Fibroblast of skin of right biceps (primary cell): ENCODE measurements at places on chromosomes 16 and 17.

GRCh38 chr16:72166151-72166550, 5.8 kb downstream of the PMFBP1 start:
- no peak for DNase-seq

DNA sequence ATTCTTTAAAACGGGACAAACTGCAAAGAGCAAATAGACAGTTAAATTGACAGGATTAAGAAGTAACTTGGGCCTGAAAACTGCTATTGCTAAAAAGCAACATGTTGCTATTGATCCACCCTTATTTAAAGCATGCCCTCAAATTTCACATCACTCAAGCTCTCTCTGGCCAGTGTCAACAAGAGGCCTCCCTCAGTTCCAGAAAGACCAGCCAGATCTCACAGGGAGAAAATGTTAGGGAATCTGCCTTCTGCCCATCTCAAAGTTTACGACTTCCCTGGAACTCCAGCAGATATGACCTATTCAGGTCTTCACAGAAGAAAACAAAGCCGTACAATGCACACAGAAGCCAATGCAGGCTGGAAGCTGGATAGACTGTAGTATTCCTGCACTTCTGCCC, 8.9 kb downstream of the CFAP20 start:
- DNase-seq = no peak

DNA sequence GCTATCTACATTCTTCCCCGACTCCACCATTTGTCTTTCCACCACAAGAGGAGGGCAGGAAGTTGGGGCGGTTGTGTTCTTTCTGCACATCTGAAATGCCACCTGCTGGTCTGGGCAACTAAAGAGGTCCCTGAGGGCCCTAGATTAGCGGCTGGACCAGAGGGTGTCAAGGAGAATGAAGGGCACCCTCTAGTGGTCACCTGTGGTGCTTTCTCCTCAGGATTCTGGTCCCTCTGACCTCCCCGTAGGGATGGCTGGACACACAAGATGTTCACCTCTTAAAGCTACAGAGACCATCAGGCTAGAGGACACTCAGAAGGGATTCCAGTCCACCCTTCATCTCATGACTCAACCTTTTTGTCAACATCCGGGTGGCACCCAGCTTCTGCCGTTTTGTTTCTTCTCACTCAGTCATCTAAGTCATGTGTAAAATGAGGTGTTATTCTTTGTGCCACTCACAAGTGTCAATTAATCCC, 2.9 kb upstream of the SCIMP start:
- DNase-seq = peak; percentile 34

DNA sequence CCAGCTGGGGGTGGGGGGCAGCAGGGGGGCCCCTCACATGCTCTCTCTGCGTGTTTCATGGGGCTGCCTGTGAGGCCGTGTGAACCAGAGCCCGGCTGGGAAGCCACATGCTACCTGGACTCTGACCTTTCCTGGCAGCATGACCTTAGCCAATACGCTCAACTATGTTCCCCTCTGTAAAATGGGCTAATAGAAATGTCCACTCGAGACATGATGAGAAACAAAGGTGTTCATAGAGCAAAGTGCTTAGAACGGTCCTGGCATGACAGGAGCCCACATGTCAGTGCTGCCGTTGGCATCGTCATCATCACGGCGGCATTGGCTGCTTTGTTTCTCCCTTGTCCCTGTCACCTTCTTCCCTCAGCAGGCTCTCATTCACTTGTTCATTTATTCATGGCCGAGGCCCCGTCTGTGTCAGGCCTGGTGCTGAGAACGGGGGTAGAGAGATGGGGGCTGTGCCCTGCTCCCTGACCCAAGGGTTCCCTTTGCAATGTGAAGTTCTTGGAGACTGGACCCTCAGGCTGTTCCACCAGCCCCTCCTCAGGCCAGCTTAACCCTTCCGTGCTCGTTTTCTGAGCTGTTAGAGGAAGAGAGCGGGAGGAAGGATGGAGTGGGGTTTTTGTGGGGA, 291.4 kb downstream of the SEC14L1 start:
- no peak for DNase-seq

- peak; percentile 18 for DNase-seq
These were observed 164.7 kb downstream of the MSI2 start for GRCh38 chr17:57420734-57421717.

GRCh38 chr17:19727501-19728078, 11.2 kb upstream of the SLC47A2 start:
- no peak for DNase-seq

DNA sequence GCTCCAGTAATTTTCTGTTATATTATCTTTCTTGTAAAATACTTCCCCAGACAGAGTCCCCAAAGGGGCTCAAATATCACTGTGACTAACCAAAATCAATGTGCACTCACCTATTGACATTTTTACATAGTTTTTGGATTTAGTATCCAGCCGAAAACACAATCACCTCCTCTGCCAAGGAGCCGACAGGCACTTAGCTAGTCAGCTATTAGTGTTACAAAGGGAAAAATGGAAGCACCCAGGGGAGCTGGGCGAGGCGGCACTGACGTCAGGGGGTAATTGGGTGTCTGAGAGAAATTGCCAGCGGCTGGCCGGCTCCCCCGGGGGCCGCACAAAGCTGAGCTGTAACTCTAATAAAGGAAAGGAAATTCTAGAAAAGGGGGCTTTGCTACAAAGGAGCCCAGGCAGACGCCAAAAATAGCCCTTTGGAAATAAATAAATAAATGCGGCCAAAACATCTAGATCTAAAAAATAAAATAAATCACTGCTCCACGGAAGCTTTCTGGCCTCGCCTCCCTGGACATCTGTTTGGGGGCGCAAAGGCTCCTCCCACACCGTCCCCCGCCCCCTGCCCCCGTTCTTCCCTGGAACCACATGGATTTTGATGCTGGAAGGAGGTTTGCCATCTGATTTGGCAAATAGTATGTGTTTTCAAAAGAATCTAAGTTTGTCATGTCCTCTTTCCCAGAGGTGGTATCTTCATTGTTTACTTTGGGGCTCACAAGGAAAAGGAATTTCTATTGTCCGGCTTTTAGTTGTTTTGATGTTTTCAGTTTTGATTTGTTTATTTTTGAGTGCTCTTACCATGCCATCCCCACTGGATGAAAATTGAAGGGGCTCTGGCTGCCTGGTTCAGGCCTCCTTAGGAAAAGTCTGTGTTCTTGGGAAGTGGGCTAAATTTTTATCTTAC, 156.7 kb downstream of the ZNF423 start:
- peak; percentile 42 for DNase-seq

- no peak for DNase-seq
These were observed 86.1 kb downstream of the NPIPB11 start for GRCh38 chr16:29320274-29320999.

GRCh38 chr17:50111673-50112655, 16.8 kb downstream of the PDK2 start:
- DNase-seq = no peak

GRCh38 chr17:12438813-12439586, 226.7 kb upstream of the MYOCD start:
- no peak for DNase-seq

- no peak for DNase-seq
These were observed 15.0 kb upstream of the KDM6B start for GRCh38 chr17:7818746-7819645.

DNA sequence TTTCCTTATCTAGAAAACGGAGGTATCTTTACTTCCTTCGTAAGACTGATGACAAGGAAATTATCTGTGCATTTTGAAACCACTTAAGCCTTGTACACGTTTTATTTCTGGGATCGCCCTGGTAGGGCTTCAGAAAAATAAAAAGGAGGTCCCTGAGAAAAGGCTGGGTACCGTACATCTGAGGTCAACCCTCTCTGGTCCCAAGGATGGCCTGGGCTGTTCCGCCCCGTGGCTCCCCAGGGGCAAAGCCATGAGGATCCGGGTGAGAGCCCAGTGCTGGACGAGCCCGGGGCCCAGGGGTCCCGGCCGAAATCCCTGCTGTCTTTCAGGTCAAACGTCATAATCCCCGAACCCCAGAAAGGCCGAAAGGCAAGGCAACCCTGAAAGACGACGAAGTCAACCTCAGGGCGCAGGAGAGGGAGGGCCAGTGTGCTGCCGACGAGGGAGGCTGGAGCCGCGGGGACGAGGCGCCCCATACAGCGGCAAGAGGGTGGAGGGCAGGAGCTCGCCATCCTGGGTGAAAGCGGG, 656 bp upstream of the FUS start:
- DNase-seq = no peak

GRCh38 chr16:55273356-55273755, 50.6 kb upstream of the IRX6 start:
- DNase-seq = no peak

GRCh38 chr16:24801761-24802302, 43.9 kb upstream of the SLC5A11 start:
- no peak for DNase-seq

DNA sequence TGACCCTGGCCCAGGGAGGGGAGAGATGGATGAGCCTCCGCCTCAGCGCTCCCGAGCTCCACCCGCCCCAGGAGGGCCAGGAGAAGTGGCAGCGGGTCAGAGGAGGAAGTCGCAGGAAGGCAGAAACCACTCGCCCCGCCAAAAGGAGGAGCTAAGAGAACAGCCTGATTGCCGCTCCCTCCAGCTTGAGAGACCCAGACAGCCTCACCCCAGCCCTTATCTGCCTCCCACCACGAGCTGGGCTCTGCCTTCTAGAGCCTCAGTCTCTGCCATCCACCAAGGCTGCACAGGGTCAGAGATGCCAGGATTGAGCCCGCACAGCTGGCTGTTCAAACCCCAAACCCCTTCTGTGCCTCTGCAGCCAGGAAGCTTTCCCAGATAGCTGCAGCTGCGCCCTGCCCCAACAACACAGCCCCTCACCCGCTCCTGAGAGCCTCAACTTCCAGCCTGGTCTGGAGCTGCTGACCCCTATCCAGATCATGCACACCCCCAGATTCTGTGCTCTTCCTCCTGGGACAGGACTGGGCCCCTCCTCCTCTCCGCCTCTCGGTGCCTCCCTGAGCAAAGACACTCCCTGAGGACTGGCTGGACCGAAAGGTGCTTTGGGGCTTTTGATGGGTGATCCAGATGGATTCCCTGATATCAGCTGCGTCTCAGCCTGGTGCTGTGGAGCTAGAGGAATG, 1.0 kb upstream of the ATP2A3 start:
- DNase-seq = peak; percentile 30

- DNase-seq = peak; percentile 86
These were observed 53.1 kb upstream of the ABCC11 start for GRCh38 chr16:48300391-48300856.

- no peak for DNase-seq
These were observed 7.8 kb upstream of the RHOT2 start for GRCh38 chr16:660132-660458.

DNA sequence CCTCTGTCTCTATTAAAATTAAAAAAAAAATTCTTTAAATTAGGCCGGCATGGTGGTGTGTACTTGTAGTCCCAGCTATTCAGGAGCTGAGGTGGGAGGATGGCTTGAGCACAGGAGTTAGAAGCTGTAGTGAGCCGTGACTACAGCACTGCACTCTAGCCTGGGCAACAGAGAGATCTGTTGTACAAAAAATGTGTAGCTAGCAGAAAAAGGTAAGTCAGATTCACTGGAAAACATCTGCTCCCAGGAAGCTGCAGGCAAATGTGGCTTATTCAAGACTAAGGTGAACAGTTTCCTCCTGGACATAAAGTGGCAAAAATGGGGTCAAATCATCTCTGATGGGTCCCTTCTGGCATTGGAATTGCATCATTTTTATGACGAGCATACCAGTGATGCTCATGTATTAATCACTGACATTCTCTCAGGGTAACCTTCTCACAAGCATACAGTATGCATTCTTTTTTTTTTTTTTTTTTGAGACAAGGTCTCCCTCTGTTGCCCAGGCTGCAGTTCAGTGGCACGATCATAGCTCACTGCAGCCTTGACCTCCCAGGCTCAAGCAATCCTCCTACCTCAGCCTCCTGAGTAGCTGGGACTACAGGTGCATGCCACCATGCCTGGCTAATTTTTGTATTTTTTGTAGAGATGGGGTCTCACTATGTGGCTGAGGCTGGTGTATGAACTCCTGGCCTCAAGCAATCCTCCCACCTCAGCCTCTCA, 48.7 kb downstream of the CPPED1 start:
- peak; percentile 22 for DNase-seq

GRCh38 chr17:81166033-81166492, at the start of gene AATK:
Gene AATK (minus strand): TSS chr17:81166221. CDS start chr17:81165992, 229 bp downstream.
- no peak for DNase-seq

- peak; percentile 60 for DNase-seq
These were observed 22.8 kb downstream of the ATP6V0D1 start for GRCh38 chr16:67458121-67458641.

GRCh38 chr16:87131996-87132345, 185.2 kb downstream of the C16orf95 start:
- no peak for DNase-seq

- DNase-seq = no peak
These were observed 489 bp downstream of the ZC3H18 start for GRCh38 chr16:88570691-88571092.

GRCh38 chr16:49468611-49469310, 95.2 kb downstream of the C16orf78 start:
- no peak for DNase-seq

DNA sequence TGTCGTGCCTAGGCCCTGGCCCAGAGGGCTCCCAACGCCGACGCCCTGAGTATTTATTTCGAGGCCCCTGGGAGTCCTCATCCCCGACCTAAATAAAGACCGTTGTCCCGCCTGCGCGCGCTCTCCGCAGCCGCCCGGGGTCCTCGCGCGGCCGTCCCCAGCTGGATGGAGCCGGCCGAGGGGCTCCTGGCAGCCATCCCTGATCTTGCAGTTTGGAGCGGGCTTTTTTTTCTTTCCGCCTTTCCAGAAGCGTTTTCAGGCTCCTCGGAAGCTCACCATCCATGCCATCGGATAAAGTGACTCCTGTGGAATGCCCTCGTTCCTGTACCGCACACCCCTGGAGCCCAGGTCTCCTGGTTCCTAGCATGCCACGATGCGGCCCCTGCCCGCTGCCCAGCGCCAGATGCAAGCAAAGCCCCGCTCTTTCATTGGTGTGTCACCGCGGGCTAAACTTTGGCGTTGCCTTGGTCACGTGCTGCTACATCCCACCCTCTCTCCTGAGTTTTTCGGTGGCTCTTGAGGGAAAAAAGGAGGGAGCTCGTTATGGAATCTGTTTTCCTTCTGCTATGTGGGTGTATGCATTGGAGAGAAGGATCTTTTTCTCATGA, 716 bp downstream of the TMEM94 start:
- DNase-seq = peak; percentile 65

DNA sequence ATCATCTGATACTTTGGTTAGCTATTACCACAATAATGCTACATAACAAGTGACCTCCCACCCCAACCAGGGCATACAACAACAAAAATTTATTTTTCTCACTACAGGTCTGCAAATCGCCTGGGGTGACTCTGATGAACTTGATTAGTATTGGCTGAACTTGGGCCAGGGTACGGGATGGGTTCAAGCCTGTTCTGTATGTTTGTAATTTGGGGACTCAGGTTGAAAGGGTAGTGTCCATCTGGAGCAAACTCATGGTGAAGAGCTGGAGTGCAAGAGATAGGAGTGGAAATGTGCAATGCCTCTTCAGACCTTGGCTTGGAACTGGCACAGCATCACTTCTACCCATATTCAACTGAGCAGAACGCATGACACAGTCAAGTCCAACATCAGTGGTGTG, 16.3 kb upstream of the NKD1 start:
- DNase-seq = no peak
